ENCODE measurements at places on chromosomes 5 and 9.
A peak's percentile ranks its signal among the peaks of the same experiment; 100 is the strongest.

DNA sequence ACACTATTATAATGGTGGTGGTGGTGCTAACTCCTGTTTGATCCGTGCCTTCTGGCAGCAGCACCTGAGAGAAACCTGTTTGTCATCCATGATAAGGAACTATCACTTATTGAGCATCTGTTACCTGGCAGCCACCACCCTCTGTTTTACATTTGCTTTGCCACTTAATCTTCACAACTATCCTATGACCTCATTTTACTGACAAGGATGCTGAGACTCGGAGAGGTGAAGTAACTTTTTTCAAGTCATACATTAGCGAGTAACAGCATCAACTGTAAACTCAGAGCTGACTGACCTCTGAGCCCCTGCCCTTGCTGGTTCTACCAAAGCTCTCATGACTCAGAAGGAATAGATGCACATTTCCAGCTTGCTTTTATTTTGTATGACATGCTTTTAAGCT is 81.1 kb downstream of the EGFLAM start:
- no peak for DNase-seq

DNA sequence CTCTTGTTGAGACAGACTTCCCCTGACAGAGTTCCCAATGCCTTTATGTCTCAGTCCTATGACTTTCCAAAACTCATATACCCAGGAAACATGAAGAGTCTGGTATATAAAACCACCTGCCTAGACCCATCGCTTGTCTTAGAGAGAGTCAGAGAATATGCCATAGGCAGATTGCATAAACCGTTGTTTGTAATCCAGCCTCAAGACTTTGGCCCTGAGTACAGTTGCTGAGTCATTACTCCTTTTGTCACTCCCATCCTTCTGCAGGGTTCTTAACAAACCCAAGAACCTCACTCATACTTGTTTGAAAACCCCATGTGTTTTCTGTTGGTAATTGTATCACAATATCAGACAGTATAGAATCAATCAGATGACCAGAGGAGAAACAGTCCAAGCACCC is 616.3 kb downstream of the SLCO4C1 start:
- DNase-seq, result peak; percentile 6

GRCh38 chr9:137227853-137228505 is 677 bp downstream of the RNF224 start:
- no peak for DNase-seq

- DNase-seq, result no peak
Measured at GRCh38 chr5:154372661-154373060, 73.1 kb upstream of the SAP30L start.

GRCh38 chr5:163504079-163504931 is 1.1 kb upstream of the MAT2B start:
- peak; percentile 61 for DNase-seq

DNA sequence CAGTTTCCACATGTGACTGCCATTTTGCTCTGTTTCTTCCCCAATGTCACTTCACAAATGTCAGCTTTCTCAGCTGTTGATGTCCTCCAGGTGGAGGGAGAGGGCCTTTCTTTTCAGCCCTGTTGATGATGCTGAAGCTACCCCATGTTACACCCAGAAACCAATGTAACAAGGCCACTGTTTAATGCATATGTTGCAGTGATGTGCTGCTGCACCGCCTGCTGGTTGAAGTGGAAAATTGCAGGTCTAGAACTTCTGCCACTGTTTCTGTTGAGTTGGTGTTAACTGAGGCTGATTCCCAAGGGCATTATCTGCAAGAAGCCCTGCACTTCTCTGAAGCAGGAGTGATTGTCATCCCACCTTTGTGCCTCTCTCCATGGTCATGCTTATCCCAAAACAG is 428.4 kb downstream of the KDM4C start:
- DNase-seq, result no peak

GRCh38 chr9:19232823-19233194 is 2.3 kb downstream of the DENND4C start:
- peak; percentile 43 for DNase-seq

DNA sequence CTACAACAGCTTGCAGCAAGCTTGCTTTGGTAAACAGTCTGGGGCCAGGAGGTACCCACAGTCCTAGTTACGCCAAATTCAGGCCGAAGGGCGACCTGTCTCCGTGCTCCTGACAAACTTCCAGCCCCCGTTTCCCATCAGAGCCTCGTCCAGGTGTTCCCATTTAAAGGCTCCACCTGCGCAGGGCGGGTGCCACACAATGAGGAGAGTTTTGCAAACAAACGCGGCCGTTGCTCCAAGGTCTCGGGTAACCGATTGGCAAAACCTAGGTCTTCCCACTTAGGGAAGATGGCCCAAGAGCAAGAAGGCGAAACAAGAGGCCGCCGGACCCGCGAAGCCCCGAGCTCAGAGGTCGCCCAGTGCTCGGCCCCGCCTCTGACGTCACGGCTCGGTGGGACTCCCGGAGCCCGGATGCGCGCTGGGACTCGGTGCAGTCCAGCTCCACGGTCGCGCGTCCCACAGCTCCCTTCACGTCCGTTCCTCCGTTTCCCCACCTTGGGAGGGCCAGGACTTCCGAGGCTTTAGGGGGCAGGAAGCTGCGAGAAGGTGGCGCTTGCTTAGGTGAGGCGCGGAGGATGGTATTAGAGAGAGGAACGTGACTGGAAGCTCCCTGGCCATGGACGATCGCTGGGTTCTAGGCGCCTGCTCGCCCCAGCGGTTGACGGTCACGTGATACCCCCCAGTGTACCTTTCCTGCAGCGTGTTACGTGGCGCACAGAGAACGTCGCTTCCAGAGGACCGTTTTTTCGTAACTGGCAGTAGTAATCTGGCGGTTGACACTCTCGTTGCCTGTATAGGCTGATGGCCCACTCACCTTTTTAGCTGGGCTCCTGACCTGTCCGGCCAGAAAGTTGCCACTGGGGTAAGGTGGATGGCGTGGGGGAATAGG is 41.8 kb upstream of the KDM4C start:
- DNase-seq, result peak; percentile 92

DNA sequence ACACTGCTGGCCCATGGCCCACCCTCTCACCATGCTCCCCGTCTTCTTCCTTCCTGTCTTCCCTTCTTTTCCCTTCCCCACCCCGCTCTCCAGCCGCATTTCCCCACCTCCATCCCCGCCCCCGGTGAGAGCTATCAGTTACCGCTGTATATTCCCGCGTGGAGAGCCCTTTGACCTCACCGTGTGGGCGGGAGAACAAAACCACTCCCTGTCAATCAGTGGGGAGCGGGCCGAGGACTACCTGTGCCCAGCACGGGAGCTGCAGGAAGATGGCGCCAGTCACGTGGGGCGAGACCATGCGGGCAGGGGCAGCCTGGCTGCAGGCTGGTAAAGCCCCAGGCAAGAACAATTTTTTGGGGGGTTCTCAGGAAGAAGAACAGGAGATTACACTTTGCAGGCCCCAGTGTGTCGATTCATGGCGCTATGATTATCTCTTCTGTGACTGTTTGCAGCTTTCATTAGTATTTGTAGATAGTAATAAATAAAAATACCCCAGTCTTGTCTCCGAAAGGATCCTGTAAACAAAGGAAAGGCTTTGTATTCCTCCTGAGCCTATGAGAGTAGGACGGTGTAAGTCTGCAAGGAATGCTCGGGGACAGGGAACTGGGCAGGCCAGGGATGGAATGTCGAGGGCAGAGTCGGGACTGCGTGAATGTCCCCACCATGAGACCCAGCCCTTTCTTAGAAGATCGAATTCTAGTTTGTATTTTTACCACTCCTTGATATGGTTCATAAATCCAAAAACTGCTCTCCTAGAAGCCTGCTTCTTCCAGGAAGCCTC is 14.8 kb upstream of the DMRT1 start:
- DNase-seq, result peak; percentile 43

DNA sequence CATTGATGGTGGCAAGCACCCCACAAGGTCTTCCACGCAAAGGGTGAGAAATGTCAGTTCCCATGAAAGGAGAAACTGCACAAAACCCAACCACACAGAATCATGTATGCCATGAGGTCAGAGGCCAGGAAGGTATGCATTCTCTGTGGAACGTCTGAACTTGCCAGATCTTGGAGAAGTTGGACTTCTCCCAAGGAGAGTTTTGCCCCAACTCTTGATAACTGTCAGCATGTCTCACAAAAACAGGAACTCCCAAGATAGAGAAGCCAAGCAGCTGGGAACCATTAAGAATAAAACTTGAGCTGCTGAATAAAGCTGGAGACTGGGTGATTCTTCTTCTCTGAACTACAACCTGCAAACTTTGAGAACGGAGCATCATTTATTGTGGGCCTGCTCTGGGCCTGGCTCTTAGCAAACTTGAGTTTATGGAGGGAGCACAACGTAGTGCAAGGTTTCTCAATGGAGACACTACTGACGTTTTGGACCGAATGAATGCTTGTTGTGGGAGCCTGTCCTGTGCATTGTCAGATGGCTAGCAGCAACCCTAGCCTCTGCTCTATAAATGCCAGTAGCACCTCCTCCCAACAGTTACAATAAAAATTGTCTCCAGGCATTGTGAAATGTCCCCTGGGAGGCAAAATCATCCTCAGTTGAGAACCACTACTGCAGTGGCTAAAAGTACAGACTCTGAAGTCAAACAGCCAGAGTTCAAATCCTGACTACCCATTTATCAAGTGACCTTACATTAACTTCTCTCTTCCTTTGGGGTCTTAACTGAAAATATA is 193.5 kb downstream of the ACTL7B start:
- DNase-seq, result no peak

DNA sequence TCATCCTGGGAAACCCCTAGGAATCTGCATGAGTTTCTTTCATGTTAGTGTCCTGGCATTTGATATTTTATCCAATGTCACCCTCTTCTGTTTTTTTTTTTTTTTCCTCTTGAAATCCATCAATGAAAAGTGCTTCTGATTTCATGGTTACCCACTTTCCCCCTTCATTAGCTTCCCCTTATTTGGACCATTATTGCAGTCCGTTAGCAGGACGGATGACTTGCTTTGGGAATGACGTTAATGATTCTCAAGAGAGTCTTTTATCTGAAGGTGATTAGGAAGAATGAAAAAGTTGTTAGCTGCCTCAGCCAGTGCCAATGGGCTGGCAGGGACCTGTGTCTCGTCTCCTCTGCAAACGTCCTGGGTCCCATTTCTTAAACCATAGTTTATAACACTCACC is 134.7 kb downstream of the SEMA6A start:
- DNase-seq, result no peak

GRCh38 chr9:121584421-121584820 is 67.0 kb upstream of the DAB2IP start:
- DNase-seq, result no peak

GRCh38 chr9:18023332-18023731 is 444.5 kb downstream of the SH3GL2 start:
- no peak for DNase-seq

DNA sequence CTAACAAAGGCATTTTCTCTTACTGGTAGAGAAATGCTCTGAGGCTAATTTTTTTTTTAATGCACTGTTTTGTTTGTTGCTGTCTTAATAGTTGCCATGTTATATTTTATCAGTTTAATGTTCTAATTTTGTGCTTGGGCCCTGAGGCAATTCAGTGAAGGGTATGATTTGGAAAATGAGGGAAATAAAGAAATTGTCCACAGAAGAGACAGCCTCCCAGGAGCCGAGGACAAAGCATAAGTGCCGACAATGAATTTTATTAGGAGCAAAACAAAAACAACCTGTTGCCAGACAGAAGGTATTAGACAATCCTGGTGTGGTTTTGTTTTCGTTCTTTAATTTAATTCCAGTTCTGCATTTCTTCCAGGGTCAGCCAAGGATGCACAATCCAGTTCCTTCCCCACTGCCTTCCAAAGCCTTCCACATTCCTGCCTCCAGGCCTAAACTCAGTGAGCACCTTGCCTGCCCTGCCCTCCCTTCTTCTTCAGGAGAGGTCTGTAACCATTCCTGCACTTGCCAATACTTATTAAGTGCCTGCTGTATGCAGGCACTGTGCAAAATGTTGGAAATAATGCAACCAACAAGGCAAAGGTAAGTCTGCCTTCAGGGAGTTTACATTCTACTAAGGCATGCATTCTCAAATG is 4.3 kb upstream of the TCOF1 start:
- no peak for DNase-seq

GRCh38 chr5:96870094-96871026 is 5.9 kb upstream of the ERAP2 start:
- DNase-seq, result no peak

- peak; percentile 64 for DNase-seq
Measured at GRCh38 chr9:74773886-74774479, 113.7 kb downstream of the TRPM6 start.

GRCh38 chr5:132481596-132482211 is 8.9 kb downstream of the IRF1 start:
- no peak for DNase-seq

DNA sequence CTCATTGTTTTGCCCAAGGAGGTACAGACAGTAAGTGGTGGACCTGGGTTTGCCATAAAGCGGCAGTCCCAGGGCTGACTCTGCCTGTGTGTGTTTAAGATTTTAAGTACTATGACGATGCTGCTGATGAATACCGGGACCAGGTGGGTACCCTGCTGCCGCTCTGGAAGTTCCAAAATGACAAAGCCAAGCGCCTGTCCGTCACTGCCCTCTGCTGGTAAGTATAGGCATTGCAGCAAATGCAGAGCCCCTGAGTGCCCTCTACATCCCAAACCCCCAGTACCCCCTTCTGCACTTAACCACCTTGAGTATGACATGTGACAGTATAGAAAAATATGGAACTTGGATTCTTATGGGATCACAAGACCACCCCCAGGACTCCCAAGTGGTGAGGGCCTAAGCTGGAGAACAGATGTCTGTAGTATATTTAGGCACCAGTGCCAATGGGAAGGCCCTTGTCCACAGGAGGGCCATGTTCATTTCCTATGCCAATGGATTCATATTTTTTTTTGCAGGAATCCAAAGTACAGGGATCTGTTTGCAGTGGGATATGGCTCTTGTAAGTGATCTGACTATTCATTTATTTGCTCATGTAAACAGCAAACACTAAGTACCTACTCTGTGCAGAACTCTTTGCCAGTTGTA is 22.0 kb downstream of the ENHO start:
- DNase-seq, result peak; percentile 15

DNA sequence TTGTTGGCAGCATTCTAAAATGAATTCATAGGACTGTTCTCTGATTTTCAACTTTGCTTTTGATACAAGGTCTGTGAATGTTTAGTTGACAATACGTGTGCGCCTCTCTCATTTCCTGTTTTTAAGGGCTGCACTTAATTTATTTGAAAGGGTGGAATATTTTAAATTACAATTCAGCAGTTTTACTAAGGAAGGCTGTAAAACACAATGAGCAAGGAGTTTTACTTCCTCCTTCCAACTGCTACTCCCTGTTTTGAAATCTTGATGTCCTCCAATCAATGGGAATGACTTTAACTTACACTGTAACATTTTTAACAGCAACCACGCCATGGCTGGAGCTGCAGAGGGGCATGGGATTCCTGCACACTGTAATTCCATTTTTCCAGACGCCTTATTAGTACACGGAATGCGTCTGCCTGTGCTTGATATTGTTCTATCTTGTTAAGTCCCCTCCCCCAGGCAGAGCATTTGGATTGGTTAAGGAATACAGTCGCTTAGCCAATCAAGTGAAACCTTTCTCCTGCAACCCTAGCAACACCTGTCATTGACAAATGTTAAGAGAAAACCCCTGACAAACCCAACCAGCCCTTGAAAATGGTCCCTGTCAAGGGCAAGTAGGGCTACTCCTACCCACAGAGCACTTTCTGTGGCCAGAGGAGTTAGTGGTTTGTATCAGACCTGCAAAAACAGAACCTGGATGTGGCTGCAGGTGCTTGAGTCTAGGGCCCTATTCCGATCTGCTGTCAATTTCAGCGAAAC is 12.5 kb upstream of the ZSWIM6 start:
- DNase-seq, result peak; percentile 64

Measured in large intestine (tissue), 12 donors.